ENCODE measurements at places on chromosomes 6 and 20.

GRCh38 chr6:13491538-13491937 is 4.1 kb upstream of the GFOD1 start:
- DNase-seq, result no peak

DNA sequence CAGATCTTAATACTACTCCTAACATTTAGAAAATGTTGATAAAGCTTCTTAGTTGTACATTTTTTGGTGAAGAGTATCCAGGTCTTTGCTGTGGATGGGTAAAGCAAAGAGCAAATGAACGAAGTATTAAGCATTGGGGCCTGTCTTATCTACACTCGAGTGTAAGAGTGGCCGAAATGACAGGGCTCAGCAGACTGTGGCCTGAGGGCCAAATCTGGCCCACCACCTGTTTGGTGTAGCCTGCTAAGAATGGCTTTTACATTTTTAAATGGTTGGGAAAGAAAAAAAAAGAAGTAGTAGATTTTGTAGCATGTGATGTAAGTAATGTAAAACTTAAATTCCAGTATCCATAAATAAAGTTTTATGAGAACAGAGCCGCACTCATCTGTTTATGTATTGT is 19.4 kb upstream of the MAPK13 start:
- no peak for DNase-seq

- DNase-seq, result no peak
Measured at GRCh38 chr6:37516920-37517405, 17.3 kb upstream of the CCDC167 start.

GRCh38 chr20:63886921-63887320 is 8.0 kb upstream of the DNAJC5 start:
- no peak for DNase-seq

GRCh38 chr6:56915832-56916231 is 39.1 kb upstream of the BEND6 start:
- no peak for DNase-seq

DNA sequence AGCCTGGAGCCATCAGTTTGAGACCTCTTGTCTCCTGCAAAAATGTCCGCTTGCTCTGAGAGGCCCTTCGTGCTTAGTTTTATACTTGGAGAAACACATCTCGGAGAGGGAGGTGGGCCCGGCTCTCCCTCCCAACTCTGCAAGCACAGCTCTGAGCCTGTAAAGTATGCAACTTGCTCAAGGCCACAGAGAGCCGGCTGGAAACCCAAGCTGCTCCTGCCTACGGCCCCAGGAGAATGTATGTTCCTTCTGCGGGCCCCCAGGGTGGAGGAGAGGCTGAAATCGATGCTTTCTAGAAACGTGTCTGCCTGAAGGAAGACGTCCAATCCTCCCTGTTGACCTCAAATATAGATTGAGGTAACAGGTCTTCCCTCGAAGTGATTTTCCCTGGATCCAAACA is 205.4 kb downstream of the PREX1 start:
- DNase-seq, result no peak

DNA sequence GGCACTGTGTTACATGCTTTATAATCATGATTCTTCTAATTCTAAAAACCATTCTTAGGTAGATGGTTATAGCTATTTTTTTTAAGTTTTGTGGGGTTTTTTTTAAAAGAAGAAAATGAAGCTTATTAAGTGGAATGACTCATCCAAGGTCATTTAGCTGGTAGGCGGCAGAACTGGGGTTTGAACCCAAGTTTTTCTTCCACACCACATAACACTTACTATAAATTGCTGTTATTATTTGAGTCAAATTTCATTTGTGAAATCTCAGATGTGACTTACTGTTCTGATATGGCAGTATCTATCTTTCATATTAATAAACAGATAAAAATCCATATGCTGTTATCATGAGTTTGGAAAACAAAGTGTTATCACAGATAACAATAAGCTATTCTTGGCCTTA is 10.4 kb upstream of the COL10A1 start:
- no peak for DNase-seq

DNA sequence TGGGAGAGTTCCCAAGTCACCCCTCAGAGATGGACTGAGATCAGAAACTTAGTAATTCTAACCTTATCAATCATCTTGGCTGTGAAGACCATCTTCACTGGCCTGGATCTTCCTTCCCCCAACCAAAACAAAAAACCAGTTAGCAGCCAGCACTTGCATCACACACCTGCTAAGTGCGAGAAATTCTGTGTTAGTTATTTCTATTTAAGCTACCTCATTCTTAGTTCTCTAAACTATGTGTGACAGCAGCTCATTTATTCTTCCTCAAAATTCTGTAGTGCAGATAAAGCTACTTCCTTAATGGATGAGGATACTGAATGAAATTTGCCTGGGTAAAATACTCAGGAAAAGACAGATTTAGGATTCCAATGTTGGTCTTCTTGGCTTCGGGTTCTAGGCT is 18.2 kb upstream of the TAGAP start:
- no peak for DNase-seq

Measured in nephron progenitor cell (in vitro differentiated cells).